ENCODE measurements at places on chromosomes 13 and 19.
A peak's percentile ranks its signal among the peaks of the same experiment; 100 is the strongest.

DNA sequence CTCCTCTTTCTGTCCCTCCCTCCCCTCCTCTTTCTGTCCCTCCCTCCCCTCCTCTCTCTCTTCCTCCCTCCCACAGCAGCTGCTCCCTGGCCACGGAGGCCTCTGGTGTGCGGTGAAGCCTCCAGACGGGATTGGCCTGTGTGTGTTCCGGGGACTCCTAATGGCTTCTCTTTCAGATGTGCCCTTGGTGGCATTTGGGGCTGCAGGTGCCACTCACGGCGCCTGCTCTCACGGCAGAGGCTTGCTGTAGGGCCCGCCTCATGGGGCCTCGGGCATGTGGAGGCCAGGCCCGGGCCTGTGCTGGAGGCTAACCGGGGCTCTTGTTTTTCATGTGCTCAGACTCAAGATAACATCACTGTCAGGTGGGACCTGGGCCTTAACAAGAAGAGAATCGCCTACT is 20.9 kb downstream of the UPF1 start:
- no peak for DNase-seq

DNA sequence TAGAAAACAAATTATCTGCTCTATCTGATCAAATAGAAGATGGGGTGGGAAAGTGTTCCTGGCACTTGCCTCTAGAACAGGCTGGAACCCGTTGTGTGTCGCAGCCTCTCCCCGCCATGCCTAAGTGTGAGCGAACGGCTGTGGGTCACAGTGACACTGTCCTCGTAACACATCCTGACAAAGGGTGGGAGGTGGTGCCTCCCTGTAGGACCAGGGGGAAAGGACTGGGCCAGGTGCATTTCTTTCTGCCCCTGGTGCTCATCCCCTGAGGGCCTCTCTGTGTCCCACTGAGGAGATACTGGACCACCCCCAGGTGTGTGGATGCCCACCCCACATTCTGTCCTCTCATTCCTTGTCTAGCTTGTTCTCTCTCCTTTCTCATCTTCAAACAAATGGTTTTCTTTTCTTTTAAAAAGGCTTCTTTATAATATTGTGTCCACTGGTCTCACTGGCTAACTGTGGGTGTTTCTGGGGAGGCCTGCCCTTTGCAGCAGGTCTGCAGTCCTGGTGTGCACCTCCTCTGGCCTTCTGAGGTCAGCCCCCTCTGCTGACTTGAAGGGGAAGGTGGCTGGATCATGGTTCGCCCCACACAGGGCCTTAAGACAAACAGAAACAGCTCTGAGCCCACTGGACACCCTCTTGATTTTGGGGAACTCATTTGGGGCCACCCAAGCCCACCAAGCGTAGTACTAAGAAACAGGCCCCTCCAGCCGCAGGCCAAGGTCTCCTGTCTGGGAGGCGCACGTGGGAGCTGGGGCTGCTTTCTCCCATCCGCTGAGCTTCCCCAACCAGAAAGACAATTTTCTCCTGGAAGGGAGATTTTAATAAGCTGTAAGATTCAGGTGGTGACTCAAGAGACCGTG is 152.5 kb upstream of the SOX1 start:
- no peak for DNase-seq

GRCh38 chr19:11551603-11552235 is 7.3 kb downstream of the ELOF1 start:
- DNase-seq: peak; percentile 29

- no peak for DNase-seq
Observed at GRCh38 chr13:110886870-110887596, 27.8 kb downstream of the ANKRD10 start.

DNA sequence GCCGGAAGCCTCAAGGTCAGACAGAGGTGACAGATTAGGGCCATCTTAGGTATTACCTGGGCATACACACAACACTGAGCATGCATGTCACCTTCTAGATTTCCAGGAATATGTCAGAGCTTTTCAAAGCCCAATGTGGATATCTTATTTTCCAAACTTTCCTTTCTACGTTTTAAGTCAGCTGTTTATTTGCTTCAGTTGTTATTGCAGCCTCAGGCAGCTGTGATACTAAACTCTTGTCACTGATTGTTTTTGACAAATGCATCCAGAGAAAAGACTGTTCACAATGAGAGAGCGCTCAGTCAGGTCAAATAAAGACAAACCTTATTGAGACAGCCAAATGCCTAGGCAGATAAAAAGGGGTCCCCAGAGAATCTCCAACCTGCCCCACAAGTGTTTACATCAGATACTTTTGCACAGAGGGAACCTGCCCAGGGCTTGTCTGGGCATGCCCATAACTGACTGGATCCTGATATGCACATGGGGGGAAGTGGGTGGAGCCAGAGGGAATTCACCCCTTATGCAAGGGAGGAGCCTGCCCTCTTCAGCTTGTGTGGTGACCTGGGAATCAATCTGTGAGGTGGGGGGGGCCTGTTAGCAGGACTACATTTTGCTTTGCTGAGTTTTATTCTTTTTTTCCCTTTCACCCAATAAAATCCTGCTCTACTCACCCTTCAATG is 28.5 kb downstream of the MED4 start:
- DNase-seq: no peak

All from GM10248 (cell line).